ENCODE measurements at places on chromosomes 12 and 14. TPM values are rescaled to one million over a fixed set of nuclear protein-coding genes. Genes with fewer than 3 reads are reported as not detected.

SERPINA1 gene
- total RNA-seq, result 0.68 TPM

CCDC38 gene
- total RNA-seq, result not detected

KCNH5 gene
- total RNA-seq, result not detected

ASB2 gene
- total RNA-seq, result 0.32 TPM

NRIP2 gene
- not detected for total RNA-seq

ETFBKMT gene
- total RNA-seq, result 1.3 TPM
